Body of pancreas (tissue), 4 donors: ENCODE measurements at places on chromosomes 12 and 14. TPM values are rescaled to one million over a fixed set of nuclear protein-coding genes. Genes with fewer than 3 reads are reported as not detected.

DNA sequence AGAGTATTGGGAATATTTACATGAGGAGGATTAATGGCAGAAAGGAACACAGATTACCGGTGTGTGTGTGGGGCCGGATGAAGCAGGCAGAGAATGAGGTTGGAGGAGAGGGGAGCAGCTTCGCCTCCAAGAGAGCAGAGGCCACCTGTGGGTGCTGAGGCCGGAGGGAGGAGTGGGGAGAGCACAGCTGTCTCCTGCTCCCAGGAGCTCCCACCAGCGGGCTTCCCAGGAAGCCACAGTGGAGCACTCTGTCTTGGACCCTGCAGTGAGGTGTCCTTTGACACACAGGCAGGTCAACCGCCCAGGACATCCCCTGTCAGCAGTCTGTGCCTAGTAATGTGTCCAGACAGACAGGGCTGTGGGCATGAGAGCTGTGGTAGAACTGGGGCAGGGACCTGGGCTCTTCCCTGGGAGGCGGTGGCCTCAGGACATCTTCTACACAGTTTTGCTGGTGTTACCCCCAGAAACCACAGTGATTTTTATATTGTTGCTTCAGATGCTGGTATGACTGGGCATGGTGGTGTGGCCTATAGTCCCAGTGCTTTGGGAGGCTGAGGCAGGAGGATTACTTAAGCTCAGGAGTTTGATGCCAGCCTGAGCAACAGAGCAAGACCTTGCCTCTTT lies 18.5 kb upstream of the AMN start:
- no peaks in the 10 kb centered on the region for H3K27me3 ChIP-seq
- peaks cover 7% of the 10 kb centered on the region for H3K36me3 ChIP-seq
- H3K4me1 ChIP-seq: no peaks in the 10 kb centered on the region
- no peak overlapping the region for H3K4me3 ChIP-seq
- no peak for DNase-seq

The BMAL2 gene
- total RNA-seq: 2.6 TPM

- no peak overlapping the region for H3K4me3 ChIP-seq
- no peaks in the 10 kb centered on the region for H3K27me3 ChIP-seq
- H3K27ac ChIP-seq: no peak overlapping the region
- no peak for DNase-seq
- H3K36me3 ChIP-seq: no peaks in the 10 kb centered on the region
- peaks cover 6% of the 10 kb centered on the region for H3K4me1 ChIP-seq
Observed at GRCh38 chr12:31853977-31854376, 105.2 kb upstream of the RESF1 start.

DNA sequence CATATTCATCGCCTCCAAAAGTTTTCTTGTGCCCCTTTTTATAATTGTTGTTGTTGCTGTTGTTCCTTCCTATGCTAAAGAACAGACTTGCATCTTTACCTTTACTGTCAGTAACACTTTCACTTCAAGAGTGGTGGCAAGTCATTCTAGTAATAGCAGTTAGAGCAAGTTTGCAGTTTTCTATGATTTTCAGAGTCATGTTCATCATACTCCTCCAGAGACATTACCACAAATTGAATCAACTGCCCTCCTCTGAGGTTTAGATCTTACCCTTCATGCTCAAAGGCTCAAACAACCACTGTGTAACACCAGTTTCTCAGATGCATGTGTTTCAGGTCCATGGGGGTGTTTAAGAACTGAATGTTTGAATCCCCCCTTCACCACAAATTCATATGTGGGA lies 763.4 kb downstream of the LRFN5 start:
- no peaks in the 10 kb centered on the region for H3K36me3 ChIP-seq
- H3K27ac ChIP-seq: no peak overlapping the region
- DNase-seq: no peak

DNA sequence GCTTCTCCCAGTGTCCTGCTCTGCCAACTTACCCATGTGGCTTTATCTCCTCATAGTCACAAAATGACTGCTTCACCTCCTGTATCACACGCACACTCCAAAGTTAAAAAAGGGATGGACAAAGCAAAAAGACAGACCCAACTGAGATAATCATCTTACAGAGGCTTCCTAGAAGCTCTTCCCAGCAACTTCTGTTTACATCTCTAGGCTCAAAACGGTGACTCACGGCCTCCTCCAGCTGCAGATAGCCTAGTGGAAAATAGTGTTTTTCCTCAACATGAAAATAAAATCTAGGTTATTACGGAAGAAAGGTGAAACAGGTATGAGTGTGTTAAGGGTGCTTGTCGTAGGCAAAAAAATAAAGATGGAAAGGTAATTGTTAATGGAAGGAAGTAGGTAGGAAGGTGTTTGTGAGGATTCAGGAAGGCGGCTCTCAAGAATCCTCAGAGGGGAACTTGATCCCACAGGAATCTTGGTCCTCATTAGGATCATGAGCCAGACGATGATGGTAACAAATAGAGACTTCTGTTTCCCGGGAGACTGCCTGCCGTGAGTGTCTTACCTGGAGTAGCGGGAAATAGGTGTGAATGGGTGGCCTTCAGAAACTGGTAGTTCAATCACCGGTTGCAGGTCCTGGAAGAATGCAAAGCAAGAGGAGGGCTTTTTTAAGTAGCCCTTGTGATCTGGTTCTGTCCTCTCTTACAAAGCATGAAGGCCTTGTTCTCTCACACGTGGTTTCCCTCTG lies 487.5 kb upstream of the TMEM132C start:
- H3K4me3 ChIP-seq: no peak overlapping the region
- H3K27ac ChIP-seq: no peak overlapping the region
- no peaks in the 10 kb centered on the region for H3K36me3 ChIP-seq
- H3K4me1 ChIP-seq: no peaks in the 10 kb centered on the region
- DNase-seq: no peak

DNA sequence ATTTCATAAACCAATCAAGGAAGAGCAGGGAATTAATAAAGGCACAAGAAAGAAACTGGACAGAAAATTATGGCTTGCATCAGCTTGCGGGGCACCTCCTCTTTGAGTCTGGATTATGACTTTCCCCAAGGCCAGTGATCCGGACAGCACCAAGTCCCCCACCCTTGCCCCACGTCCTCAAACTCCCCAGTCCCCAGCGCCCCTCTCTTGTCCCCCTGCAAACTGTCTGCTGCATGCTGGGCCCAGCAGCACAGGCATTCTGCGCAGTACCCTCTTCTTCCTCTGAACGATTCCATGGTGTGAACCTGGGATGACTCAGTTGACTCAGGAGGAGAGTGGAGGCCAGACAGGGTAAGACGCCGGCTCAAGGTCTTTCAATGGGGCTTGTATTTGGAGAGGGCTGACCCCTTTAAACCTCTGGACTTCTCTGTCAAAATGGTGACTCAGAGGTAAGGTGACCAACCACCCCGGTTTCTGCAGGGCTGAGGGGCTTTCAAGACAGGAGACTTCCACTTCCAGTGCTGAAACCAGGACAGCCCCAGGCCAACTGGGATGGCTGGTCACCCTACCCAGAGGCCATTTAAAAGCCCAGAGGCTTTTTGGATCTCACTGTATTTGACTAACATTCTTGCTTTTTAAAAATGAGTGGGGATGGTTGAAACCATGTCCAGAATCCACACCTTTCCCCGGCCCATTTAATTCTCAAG lies 13.5 kb downstream of the C14orf132 start:
- H3K4me3 ChIP-seq: no peak overlapping the region
- no peaks in the 10 kb centered on the region for H3K4me1 ChIP-seq
- no peaks in the 10 kb centered on the region for H3K27me3 ChIP-seq
